Heart left ventricle (tissue), 16 donors: ENCODE measurements at places on chromosomes 11 and 22.

DNA sequence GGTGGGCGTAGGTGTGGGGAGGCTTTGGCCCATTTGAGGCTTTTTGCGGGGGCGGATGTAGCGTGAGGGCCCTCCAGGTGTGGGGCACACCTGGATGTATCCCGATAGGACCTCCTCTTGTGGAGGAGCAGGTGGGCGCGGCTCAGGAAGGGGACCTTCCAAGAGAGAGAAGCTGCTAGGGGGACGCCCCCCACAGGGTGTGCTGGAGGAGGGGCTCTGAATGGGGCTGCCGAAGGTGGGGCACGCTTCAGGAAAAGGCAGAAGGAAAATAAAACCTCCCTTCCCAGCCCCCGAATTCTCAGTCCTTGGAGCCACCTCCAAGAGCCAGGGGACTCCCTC, 621 bp downstream of the SGSM1 start:
- DNase-seq, result no peak

DNA sequence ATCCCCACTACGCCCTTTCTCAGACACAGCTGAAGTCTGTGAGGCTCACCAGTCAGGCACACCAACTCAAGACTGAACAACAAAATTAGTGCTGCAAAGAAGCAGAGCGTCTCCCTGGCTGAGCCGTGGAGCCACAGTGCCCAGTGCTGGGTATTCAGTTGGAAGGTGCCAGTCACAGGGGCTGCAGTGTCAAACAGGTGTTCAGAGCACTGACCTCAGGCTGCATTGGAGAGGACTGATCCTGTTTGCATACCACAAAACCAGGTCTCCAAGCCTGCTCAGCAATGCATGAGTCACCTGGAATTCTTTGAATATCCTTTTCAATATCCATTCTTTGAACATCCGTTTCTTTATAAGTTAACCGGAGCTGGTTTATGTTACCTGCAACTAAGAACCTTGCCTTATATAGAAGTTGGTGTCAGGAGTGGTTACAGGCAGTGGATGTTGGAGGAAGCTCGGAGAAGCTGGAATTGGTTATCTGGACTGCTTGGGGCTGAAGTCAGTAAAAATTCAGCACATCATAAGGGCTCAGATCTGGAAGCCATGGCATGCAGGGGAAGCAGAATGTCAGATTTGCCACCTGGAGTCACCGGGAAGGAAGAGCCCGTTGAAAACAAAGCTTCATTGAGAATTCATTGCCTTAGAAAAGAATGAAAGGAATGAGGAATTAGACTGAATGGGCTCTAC, 30.3 kb downstream of the PDGFB start:
- DNase-seq, result no peak

DNA sequence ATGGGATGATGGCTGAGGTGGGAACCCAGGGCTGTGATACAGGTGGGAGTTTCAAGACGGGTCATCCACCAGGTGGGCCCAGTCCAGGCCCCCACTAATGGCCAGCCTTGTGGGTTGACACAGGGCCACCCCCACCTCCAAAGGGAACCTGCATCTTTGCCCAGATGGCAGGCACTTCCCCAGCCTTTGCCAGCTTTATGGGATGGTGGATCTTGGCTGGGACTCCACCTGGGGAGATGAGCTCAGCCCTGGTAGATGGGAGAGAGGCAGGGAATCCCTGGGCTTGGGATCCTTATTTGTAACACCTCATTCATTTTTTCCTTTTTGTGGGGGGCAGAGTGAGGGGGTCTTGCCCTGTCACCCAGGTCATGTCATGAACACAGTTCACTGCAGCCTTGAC, 33.4 kb downstream of the CD82 start:
- no peak for DNase-seq

DNA sequence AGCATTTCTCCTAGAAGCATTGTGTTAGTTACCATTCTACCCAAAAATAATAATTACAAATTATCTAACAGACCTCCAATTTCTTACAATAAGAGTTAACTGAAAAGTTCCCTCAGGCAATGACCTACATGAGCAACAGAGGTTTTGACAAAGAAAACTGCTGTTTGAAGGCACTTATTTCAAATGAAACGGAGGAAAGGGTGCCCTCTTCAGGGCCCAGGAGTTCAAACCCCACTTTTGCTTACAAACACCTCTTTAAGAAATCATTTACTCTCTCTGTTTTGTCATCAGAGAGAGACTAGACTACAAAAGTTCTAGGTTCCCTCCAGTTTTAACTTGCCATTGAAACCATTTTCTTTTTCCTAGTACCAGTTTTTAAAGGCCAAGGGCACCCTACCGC, 56.7 kb downstream of the AMBRA1 start:
- DNase-seq, result no peak

DNA sequence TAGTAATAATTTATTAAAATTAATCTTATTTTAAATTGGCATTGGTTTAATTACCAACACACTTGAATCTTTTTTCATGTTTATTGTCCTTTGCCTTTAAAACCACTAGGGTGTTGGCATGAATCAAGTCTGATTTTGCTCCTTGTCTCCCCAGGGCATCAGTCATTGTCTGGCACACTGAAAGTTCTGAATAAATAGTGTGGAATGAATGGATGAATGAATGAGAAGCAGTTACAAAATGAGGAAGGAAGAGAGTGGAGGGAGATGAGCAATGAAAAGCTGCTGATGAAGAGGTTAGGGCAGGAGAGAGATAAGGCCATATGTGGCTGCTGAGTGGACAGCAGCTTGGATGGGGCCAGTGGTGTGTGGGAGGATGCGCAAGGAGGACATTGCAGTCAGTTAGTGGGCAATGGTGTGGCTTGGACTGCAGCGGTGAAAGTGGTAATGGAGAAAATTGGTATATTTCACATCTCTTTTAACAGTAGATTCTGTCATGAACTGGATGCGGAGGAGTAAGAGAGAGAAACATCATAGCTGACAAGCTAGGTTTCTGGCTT, 132.0 kb downstream of the SPON1 start:
- DNase-seq, result no peak

DNA sequence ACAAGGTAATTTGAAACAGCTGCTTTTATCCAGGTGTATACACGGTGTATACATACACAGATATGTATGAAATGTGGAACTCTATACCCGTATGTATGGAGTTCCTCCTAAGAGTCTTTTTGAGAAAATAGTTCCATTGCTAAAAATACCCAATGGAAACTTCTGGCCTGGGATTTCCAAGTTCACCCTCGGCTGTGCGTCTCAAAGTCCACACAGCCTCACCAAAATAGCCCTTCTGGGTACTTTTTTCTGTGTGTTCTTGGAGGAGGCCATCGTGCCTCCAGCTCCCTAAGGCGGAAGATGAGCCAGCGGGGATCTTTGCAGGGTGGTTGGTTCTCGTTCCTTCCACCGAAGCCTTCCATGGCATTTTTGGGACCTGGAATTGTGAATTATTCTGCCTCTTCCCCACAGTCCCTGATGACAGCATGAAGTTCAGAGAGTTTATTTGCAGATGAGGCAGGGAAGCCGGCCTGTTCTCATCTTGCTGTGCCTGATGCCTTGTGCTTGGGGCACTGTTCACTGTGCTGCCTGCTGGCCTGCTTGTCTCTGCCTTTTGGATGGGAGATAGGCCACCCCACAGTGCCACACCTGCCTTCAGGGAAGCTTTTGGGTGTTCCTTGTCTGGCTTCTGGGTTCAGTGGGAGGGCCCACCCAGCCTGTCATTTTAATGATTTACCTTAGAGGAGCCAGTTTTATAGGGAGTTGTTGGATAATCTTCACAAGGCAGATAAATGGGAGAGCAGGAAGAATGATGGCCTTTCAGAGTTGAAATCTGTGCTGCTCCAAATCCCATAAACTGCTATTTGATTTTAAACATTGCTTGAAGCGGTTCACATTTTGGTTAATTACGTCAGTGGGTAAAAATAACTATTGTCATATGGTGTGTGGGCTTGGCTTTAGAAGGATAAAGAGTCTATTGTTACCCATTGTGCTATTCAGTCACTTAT, 112.7 kb upstream of the OR4B1 start:
- no peak for DNase-seq

GRCh38 chr11:103031834-103032233, 60.1 kb downstream of the DCUN1D5 start:
- DNase-seq, result no peak

DNA sequence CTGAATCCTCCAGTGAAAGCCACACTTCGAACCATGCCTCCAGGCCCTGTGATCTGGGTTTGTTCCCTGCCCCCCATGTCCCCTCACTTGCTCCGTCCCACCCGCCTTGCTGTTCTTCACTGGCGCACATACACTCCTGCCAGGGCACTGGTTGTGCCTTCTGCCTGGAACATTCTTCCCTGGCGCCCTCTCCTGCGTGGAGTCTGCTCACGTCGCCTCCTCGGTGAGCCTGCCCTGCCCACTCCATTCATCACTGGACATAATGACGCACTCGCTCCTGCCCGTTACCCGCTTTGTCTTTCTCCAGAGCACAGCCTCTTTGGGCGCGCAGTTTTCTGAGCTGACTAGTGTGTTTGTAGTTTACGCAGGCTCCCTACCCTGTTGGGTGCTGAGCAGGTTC, 21.0 kb upstream of the MIEF1 start:
- no peak for DNase-seq

DNA sequence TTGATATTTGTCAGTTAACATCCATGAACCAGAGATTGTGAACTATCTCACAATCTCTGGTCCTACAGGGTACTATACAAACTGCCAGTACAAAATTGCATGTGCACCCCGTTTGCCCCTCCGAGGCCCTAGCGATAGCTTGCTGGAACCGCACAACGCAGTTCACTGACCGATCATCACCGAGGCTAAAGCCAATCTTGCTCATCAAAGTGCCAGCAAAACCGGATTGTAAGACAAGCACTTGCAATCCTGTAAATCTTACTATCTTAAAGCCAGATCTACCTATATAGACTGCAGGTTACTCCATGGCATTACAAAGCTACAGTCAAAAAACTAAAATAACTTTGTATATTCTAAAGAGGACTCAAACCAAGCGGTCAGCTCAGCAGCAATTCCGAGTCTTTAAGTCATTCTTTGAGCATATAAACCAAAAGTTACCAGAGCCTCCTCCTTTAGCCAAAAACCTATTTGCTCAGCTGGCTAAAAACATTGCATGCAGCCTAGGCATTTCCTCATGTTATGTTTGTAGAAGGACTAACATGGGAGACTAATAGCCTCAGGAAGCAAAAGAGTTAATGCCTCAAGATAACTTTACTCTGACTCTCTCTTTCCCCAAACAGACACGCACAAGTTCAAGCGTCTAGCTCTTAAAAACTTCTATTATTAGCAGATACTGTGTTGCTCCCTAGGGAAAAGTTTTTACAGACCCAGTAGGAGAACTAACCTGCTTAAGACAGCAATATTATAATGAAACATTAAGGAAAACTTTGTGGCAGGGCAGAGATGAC, 30.7 kb upstream of the CPT1A start:
- DNase-seq, result no peak

DNA sequence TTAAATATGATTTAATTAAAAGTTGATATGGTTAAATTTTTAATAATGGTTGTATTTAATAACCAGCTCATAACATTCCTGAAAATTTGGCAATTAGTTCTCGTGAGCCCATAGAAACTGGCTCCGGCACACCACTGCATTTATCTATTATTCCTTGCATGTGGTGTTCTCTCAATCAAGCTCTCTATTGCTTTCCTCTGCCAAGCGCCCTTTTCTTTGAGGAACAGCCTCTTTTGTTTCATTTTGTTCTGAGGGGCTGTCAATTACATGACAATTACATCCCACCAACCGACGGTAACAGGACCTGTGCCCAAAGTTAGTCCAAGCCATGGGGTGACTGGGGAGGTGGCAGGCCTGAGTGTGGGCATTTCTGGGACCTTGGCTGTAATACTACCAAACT, 8.1 kb downstream of the C11orf91 start:
- no peak for DNase-seq

- DNase-seq, result no peak
Observed at GRCh38 chr11:91536366-91536765, 688.3 kb upstream of the FAT3 start.

DNA sequence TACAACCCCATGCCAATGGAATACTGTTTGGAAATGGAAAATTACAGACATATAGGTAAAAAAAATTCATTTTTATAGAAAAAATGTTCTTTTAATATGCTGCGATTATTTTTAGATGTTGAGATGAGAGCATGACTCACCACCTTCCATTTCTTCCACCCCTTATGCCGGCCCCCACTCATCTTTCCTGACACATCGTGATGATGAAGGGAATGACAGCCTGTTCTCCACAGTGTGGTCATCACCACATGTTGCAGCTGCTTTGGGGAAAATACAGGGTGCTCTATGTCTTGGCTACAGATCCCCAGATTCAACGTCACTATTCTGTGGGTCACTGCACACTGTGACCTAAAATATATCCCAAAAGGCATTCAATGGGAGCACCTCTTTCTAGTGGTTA, 916.2 kb downstream of the METTL15 start:
- no peak for DNase-seq

- no peak for DNase-seq
Observed at GRCh38 chr22:17472932-17473331, 90.4 kb upstream of the SLC25A18 start.

- no peak for DNase-seq
Observed at GRCh38 chr11:13848031-13848430, 114.5 kb upstream of the SPON1 start.

DNA sequence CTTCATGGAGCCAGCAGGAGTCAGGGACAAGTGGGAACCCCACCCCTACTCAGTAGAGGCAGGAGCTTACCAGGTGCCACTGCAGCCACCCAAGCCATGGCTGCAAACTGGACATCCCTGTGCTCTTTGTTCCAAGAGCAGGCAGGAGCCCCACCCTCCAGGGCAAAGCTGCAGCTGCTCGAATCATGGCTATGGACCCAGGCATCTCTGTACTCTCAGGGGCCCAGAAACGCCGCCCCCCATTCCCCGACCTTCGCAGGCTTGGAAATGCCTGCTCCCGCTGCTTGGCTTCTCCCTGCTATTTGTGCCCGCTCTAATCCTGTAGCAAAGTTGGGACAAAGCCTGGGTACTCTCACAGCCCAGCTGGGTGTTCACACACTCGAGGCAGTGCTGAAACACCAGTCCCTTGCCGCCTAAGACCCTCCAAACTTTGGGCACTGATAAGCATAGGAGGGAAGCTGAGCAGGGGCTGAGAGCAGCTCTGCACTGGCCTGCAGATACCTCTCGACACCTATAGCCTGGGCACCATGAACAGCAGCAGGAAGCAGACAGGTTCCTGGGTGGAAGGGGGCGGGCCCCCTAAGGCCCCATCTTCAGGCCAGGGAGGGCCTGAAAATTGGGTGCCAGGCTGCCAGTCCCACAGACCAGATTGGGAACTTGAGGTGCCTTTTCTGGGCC, 402.4 kb downstream of the LRRC4C start:
- DNase-seq, result no peak

GRCh38 chr11:64458997-64459396, 100.0 kb downstream of the RPS6KA4 start:
- no peak for DNase-seq

DNA sequence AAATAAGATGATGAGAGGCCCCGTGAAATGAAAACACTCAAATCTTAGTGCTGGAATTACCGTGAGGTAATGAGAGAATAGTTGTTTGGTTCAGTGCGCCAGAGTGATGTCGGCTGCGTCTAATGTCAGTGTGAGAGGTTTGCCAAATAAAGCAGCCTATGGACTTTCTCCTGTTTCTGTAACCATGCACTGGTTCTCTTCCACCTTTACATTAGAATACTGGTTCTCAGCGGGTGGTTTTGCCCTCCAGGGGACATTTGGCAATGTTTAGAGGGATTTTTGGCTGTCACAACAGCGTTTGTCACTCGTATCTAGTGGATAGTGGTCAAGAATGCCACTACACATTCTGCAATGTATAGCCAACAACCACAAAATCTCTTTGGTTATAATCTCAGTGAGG, 1.1 kb downstream of the OOSP4B start:
- no peak for DNase-seq
